ENCODE measurements at places on chromosomes 5 and 9.

DNA sequence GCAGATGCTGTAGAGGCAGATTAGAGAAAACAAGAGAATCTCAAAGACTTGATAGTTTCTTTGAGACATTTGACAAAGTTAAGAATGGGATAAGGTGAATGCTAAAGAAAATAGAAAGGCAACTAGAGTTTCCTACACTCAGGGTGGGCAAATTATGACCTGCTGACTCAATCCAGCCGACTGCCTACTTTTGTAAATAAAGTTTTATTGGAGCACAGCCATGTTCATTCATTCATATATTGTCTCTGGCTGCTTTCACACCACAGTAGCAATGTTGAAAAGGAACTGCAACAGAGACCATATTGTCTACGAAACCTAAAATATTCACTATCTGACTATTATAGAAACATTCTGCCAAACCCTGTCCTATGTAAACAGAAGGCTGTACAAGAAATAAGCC is 37.6 kb upstream of the TARS1 start:
- no peak for DNase-seq

DNA sequence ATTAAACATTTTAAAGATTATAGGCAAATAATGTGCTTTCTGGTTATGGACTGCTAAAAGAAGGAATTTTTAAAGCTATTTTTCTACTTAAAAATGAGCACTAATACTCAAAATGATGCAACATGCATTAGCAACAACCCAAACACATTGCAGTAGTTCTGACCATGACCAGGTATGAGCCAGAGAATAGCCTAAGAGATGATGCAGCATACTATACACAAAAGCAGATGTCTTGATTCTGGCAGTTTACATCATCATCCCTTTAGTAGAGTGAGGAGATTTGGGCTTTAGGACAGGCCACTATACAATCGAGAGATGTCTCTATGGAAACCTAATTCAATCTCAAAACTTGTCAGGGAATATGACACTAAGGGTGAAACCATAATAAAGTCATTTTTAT is 307.1 kb downstream of the PRR16 start:
- DNase-seq, result no peak

- no peak for DNase-seq
These were observed 356.2 kb downstream of the RASEF start for GRCh38 chr9:82706786-82707185.

- DNase-seq, result no peak
These were observed 458.3 kb downstream of the TLE1 start for GRCh38 chr9:81231011-81231410.

DNA sequence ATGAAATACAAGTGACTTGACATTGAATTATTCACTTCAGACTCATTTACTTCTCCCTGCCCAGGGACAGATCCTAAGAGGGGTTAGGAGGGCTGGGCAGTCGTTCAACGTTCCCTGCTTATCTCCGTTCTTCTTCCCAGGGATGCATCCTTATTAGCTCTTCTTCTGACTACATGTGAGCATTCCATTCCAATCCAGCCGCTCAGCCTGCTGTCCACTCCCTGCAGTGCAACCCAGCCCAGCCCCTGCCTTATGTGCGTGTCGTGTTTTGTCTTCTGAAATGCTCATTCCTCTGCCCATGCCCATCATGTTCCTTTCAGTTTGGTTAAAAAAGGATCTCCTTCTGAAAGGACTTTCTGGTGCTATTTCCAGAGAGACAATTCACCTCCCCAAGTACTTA is 64.7 kb upstream of the PALM2AKAP2 start:
- DNase-seq, result no peak

- no peak for DNase-seq
These were observed 619.8 kb downstream of the HINT1 start for GRCh38 chr5:130545291-130545690.

Data from GM13976 (cell line).